Hematopoietic multipotent progenitor cell treated with erythropoietin and hydrocortisone succinate and interleukin-3 and kit ligand, for 15 days (in vitro differentiated cells): ENCODE measurements at places on chromosomes 11 and 22.

- DNase-seq, result no peak
Observed at GRCh38 chr11:118885831-118886565, 2.3 kb downstream of the CXCR5 start.

- DNase-seq, result no peak
Observed at GRCh38 chr11:7574491-7575130, 60.8 kb downstream of the PPFIBP2 start.

DNA sequence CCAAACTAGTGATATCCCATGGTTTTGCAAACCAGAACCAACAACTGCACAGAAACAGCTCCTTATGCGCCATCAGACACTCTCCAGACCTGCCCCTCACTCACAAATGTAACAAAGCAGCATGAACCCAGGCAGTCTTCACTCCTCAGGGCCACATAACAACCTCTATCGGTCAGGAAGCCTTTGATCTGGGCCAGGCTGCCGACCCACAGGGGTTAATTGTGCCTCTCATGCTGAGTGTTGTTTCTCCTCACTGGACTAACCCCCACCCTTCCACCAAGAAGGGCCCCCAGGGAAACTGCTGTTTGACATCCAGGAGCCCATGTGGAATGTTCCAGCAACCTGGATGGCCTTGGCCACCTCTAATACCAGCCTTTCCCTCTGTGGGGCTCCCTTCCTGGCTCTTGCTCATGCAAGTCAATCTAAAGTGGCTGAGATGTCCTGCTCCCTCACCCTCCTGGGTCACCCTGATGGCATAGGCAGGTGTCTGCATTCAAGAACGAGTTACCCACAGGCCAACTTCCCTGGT, 7.9 kb upstream of the RGL4 start:
- DNase-seq, result peak; percentile 15

- DNase-seq, result no peak
Observed at GRCh38 chr11:33383075-33383919, 126.1 kb downstream of the HIPK3 start.

DNA sequence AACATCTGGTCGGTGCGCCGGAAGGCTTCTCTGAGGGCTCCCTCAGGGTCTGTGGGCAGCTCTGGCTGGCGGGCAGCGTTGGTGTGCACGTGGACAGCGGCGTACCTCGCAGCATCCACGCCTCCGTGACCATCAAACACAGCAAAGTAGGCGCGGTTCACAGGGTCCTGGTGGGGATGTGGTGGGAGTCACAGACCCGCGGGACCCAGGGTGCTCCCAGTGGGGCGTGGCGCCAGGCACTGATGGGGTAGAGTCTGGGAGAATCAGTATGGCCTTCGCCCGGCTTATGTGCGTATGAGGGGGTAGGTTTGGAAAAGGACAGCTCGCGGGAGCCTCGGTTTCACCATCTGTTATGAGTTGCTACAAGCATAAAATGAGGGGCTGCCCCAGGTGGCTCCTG, 19.2 kb downstream of the PPM1F start:
- no peak for DNase-seq

- no peak for DNase-seq
Observed at GRCh38 chr11:61639816-61640443, 40.3 kb upstream of the DAGLA start.

DNA sequence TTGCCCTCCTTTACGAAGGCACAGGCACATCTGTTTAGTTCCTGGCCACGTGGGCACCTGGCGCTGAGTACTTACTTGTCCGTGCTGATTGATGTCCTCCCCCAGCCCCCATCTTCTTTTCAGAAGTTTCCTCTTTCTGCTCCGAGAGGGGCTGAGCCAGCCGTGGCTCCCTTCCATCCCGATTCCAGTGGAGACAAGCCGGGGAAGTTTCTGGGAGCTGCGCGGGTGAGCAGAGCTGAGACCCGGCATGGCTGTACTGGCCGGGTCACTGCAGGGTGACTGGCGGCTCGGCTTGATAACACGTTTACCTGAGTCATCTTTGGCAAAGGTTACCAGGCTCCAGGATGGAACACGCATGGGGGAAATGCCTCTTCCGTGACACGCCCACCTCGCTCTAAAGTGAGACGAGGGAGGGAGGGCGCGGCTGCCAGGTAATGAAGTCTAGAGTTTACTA, 45.4 kb upstream of the ATXN10 start:
- no peak for DNase-seq
